ENCODE measurements at places on chromosomes 16 and 17.

- DNase-seq = no peak
Observed at GRCh38 chr17:1331708-1332107, 52.2 kb downstream of the TRARG1 start.

DNA sequence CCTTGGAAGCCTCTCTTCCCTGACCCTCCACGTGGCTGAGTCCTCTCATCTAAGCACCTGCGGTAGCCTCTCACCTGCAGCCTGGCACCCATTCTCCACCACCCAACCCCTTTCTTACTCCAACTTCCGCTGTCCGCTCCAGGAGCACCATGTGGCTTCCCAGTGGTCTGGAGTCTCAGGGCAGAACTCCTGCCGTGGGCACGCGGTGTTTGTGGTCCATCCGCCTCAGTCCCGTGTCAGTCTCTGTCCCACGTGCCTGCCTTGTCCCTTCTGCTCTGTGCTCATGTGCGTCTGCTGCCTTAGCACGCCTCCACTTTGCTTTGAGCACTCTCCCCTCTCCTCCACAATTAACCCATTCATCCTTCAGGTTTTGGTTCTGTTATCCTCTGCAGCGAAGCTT lies 49.7 kb downstream of the KATNIP start:
- DNase-seq = no peak

GRCh38 chr17:61058066-61058465 lies 341.6 kb upstream of the TBX2 start:
- DNase-seq = no peak

- no peak for DNase-seq
Observed at GRCh38 chr16:56332464-56333079, 92.8 kb downstream of the AMFR start.

GRCh38 chr16:921321-921905 lies 49.4 kb downstream of the LMF1 start:
- no peak for DNase-seq

DNA sequence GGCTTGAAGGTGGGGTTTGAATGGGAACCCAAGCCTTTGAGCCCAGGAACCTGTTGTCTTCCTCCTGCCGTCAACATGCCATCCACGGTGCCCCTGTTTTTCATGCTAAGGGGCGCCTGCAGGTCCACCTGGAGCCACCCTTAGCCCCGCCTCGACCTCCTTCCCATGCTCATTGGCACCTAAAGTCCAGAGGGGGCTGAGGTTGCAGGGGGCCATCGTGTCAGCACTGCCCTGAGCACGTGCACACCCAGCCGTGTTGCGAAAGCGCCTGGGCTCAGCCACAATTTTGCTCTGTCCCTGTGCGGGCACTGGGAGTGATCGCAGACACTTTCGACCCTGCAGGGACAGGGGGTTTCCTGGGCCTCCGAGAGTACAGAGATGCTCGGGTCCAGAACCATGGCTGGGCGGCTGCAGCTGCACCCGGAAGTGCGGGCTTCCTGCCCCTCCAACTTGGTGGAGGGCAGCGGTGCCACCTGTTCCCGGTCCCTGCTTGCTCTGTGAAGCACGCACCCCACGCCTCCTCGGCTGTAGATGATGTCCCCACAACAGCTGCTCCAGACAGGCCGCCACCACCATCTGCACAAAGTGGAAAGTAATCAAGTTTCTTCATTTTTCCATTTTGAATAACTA lies 454.7 kb downstream of the CDH8 start:
- no peak for DNase-seq

DNA sequence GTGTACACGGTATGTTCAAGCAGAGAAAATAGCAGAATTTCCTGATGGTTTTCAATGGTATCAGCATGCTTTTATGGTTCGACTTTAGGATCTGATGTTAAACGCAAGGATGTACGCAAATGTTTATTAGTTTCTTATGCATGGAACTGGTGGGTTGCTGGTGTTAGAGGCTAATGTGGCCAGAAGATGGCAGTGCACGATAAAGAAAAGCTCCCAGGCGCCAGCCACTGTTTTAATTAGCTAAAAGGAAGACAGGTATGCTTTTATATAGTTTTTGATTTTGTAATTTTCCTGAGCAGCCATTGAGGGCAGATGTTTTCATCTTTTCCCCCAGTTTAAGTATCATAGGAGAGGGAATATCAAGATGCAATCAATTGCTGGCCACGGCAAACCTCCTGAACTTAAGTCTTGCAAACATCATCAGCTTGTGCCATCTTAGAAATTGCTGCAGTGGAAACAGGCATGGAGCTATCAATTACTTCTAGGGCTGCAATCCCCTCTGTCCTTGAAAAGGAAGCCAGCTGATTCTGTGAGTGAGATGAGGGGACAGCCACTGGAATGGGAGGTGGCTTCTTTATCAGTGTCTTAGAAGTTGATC lies 648.5 kb upstream of the RBFOX1 start:
- DNase-seq = no peak

- no peak for DNase-seq
Observed at GRCh38 chr17:76566988-76567431, 18.6 kb downstream of the ST6GALNAC2 start.

GRCh38 chr16:49431040-49431439 lies 57.4 kb downstream of the C16orf78 start:
- DNase-seq = no peak

GRCh38 chr16:85449885-85450245 lies 163.3 kb upstream of the GSE1 start:
- no peak for DNase-seq

DNA sequence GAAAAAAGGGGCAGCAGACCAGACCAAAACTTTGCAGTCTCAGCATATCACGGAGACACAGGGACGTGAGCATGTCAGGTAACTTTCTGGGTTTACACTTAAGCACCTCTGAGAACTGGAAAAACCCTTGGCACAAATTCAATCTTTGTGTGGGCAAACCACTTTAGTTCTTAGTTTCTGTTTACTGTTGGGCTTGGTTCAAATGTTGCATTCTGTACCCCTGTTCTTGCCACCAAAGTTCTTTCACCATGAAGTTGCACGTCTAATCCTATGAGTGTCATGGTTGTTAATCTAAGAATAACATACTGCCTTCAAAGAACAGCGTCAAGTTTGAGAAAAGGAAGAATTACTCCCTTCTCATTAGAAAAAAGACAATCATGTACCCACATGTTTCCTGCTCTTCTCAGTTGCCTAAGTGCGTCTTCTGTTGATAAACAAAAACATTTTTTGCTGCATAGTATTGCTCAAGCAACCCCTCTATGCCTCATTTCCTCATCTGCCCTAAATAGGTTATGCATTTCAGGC lies 11.6 kb downstream of the KRT33A start:
- no peak for DNase-seq

DNA sequence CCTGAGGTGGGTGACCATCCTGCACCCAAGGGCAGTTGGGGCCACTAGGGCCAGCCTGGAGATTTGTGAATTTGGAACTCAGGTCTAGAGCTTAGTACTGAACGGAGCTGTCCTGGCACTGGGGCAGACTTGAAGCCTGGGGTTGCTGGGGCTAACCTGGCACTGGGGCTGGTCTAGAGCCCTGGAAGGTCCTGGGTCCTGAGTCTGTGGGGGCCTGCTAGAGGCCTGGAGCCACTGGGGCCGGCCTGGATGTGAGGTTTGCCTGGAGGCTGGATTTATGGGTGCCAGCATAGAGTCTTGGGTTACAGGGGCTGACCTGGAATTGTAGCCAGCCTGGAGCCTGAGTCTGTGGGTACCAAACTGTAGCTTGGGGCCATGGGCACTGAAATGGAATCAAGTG lies 1216.9 kb downstream of the CDH11 start:
- DNase-seq = no peak

DNA sequence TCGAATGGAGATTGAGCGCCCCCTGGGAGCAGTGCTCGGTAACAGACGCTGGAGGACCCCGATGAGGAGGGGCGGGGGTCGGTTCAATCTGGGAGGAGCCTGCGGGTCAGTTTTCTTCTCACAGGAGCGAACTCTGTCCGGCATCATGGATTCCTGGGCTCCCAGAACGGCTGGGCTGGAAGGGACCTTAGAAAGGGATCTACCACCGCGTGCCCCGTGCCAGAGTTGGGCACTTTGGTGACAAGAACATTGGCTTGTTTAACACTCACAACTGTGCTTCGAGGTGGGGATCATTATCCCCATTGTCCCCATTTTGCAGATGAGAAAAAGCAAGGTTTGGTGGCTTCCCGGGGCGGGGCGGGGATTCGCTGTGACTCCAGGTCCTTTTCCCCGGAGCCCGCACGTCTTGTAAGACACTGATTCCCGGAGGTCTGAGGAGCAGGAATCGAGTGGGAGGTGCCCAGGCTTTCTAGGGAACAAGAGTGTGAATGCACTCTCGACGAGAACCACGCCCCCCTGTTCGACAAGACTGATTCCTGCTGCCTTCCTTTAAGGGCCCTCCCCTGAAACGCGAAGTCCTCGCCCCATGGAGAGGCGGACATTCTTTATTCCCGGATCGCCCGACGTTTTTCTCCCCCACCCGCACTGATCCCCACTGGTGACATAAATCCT lies 1.5 kb upstream of the FBXL19 start:
- peak; percentile 77 for DNase-seq

DNA sequence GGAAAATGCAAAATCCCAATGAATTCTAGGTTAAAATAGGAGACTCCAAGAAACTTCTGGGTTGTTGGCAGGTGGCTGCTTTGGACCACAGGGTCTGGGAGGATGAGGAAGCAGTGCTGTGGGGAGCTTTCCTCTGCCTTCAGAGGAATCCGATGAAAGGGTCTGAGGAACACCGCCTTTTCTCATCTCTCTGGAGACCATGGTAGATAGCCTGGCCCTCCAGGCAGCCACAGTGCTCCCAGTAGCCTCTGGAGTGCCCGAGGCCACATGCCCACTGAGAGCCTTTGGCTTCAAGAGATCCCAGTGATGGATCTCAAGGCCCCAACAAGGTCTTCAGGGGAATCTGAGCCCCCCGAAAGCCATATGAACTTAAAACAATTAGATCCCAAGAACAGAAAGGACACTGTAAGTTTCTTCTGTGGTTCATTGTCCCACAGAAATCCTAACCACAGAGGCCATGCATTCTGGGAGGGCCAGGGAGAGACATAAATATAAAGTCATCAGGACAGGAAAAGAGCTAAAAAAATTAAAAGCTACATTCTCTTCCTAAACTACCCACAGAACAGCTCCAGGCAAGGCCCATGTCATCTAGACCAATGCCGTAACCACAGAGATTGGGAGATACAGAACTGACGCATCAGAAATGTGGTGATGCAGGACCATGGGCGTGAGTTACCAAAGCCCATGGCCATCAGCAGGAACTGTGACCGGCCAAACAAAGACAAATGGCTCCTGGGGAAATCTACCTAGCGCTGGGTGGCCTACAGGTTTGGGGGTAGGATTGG lies 24.3 kb downstream of the TK2 start:
- DNase-seq = no peak
